T-helper 2 cell treated with Interferon-gamma antibody and Interleukin-4, amounts not matched to agents 5 μg/mL and 100 μg/mL, for 36 hours (primary cell): ENCODE measurements at places on chromosomes 2 and 18.
A peak's percentile ranks its signal among the peaks of the same experiment; 100 is the strongest.

GRCh38 chr2:84963692-84964405 lies 7.1 kb upstream of the KCMF1 start:
- no peak overlapping the region for H3K4me3 ChIP-seq
- H3K27ac ChIP-seq: peak overlapping the region; percentile 29
- H3K27me3 ChIP-seq: no peaks in the 10 kb centered on the region
- H3K4me1 ChIP-seq: peaks cover 28% of the 10 kb centered on the region
- DNase-seq: no peak

- H3K4me3 ChIP-seq: no peak overlapping the region
- H3K36me3 ChIP-seq: no peaks in the 10 kb centered on the region
- no peak overlapping the region for H3K27ac ChIP-seq
- DNase-seq: no peak
- H3K4me1 ChIP-seq: no peaks in the 10 kb centered on the region
Measured at GRCh38 chr2:74742471-74742870, 88.4 kb downstream of the SEMA4F start.

GRCh38 chr2:108910541-108911396 lies 78.3 kb downstream of the EDAR start:
- no peak overlapping the region for H3K27ac ChIP-seq
- no peaks in the 10 kb centered on the region for H3K36me3 ChIP-seq

DNA sequence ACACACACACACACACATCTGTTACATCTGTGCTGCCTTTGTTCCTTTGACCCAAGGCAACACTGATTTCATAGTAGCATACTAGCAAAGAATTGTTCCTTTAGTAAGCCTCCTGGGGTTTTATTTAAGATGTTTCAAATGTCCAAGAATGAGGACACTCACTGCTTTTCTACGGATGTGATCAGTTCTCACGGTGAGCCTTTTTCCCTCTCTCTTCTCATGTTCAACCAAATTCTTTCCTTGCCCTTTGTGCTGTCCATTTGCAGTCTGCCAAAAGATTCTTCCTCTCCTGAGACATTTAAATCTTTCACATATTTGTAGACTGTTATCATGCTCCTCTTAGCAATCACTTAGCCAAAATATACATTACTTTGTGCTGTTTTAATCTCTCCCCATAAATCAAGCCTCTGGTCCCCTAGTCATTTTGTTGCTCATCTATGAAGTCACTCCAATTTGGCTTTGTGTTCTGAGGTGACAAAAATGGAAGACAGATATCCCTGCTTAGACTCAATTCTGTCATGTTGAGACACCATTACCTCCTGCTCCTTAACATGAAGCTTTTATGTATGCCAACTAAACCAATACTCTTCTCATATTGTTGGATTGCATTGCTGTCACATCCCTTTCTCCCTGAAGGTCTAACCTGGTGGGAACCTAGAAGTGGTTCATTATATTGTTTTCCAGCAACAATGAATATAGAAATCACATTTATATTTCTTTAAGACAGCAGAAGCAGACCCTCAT lies 1605.3 kb upstream of the ACVR2A start:
- H3K27ac ChIP-seq: no peak overlapping the region
- H3K27me3 ChIP-seq: no peaks in the 10 kb centered on the region
- H3K4me3 ChIP-seq: no peak overlapping the region
- no peaks in the 10 kb centered on the region for H3K36me3 ChIP-seq

DNA sequence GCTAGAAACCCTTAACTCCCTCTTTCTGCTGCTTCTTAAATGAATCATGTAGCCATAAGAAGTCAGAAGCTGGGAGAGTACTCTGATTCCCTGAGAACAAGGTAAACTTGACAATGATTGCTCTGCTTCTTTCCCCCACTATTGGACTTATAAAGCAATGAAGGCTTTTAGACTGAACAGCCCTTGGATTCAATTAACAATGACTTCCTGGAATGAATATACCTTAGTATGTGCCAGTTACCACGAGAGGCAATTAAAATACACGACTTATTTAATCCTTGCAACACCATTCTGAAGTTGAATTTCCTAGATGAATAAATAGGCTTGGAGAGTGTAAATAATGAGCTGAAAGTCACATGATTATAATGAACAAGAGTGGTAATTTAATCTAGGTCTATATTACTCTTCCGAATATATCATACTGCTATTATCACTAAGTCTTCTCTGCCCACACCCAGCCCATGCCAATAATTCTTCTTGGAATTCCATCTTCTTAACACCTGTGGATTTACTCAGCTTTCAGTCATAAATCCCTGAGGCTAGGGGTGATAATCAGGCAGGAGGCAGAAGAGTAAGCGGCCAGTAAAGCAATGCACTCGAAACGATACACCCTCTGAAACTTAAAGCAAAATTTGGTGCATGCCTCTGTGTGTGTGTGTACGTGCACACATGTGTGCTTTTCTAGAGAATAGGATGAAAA lies 170.2 kb downstream of the ATAD2B start:
- peaks cover 3% of the 10 kb centered on the region for H3K4me1 ChIP-seq
- H3K27me3 ChIP-seq: no peaks in the 10 kb centered on the region
- no peak overlapping the region for H3K4me3 ChIP-seq
- DNase-seq: no peak
- H3K36me3 ChIP-seq: peaks cover 19% of the 10 kb centered on the region

- H3K4me1 ChIP-seq: peaks cover 4% of the 10 kb centered on the region
- no peaks in the 10 kb centered on the region for H3K36me3 ChIP-seq
- peak overlapping the region; percentile 24 for H3K27ac ChIP-seq
- DNase-seq: no peak
- H3K4me3 ChIP-seq: no peak overlapping the region
Measured at GRCh38 chr2:196370381-196370780, 199.0 kb upstream of the STK17B start.

GRCh38 chr2:191895743-191896142 lies 48.9 kb upstream of the CAVIN2 start:
- H3K4me1 ChIP-seq: no peaks in the 10 kb centered on the region
- no peak for DNase-seq
- H3K36me3 ChIP-seq: no peaks in the 10 kb centered on the region

DNA sequence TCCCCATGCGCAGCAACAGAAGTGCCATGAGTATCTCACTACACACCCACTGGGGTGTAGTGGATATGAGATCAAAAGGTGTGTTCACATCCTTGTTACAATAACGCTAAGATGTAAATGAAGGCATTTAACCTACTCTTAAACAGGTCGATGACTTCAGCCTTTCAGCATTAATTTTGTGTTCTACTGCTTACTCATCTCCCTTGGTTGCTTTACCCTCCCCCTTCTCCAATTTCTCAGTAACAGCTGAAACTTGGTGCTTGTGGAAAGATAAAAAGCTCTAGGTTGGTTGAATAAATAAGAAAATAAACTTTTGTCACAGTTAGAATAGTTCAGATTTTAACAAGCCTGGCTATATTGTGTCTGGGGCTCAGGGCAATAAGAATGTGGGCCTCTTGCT lies 147.5 kb upstream of the SESTD1 start:
- no peak for DNase-seq
- no peak overlapping the region for H3K27ac ChIP-seq
- H3K4me1 ChIP-seq: peaks cover 7% of the 10 kb centered on the region
- no peak overlapping the region for H3K4me3 ChIP-seq

- peak overlapping the region; percentile 24 for H3K27ac ChIP-seq
- peaks cover 4% of the 10 kb centered on the region for H3K27me3 ChIP-seq
- peaks cover 41% of the 10 kb centered on the region for H3K4me1 ChIP-seq
- peaks cover 6% of the 10 kb centered on the region for H3K36me3 ChIP-seq
- DNase-seq: peak; percentile 8
Measured at GRCh38 chr2:12303181-12304030, 413.3 kb upstream of the TRIB2 start.

GRCh38 chr18:37435996-37436395 lies 129.6 kb downstream of the CELF4 start:
- H3K4me3 ChIP-seq: no peak overlapping the region
- H3K27me3 ChIP-seq: no peaks in the 10 kb centered on the region
- H3K4me1 ChIP-seq: no peaks in the 10 kb centered on the region
- no peak for DNase-seq
- no peak overlapping the region for H3K27ac ChIP-seq
